ENCODE measurements at places on chromosomes 1 and 21.

- ATAC-seq: no peak
Observed at GRCh38 chr1:226985239-226985838, 45.2 kb downstream of the COQ8A start.

DNA sequence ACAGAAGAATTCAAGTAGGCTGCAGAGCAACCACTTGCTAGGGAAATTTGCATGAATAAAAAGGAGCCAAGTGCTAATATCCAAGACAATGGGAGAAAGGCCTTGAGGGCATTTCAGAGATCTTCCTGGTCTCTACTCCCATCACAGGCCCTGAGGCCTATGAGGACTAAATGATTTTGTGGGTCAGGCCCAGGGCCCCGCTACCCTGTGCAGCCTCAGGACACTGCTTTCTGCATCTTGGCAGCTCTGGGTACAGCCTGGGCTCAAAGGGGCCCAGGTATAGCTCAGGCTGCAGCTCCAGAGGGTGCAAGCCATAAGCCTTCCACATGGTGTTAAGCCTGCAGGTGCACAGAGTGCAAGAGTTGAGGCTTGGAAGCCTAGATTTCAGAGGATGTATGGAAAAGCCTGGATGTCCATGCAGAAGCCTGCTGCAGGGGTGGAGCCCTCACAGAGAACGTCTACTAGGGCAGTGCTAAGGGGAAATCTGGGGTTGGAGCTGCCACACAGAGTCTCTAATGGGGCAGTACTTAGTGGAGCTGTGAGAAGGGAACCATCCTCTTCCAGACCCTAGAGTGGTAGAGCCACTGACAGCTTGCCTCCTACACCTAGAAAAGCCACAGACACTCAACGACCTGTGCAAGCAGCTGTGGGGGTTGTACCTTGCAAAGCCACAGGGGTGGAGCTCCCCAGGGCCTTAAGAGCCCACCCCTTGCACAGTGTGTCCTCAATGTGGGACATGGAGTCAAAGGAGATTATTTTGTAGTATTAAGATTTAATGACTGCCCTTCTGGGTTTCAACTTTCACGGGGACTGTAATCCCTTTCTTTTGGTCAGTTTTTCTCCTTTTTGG lies 13.7 kb upstream of the ACTRT2 start:
- ATAC-seq: no peak

DNA sequence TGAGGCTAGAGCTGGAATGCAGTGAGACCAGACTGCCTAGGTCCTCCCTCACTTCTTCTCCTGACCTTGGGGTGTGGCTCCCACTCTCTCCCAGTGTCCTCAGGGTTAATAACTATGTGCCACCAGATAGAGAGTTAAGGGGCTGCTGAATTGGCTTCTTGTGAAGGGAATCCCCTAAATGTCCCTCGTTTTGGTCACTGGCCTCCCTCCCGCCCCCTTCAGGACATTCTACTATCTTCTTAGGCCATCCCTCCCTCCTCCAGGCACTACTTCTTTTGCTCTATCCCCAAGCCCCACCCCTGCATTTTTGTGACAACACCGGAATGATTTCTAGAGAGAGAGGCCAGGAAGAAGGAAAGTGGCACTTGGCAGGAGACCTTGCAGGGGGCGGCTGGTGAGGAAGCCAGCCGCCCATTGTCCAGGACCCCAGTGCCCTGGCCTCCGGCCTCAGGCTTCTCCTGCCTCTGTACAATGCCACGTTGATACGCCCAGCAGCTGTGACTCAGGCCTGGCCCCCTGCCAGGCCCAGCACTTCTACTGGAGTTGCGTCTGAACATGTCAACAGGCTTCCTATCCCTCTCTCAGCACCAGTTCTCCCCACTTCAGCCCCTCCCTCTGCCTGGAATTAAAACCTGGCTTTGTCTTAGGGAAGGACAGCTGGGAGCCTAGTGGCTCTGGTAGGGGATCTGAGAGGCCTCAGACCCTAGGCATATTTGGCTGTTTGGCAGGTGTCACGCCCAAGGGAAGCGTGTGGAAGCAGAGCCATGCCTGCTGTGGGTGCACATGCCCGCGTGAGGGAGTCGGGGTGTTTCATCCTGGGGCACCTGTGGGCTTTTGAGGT lies 9.1 kb downstream of the LMNA start:
- no peak for ATAC-seq

DNA sequence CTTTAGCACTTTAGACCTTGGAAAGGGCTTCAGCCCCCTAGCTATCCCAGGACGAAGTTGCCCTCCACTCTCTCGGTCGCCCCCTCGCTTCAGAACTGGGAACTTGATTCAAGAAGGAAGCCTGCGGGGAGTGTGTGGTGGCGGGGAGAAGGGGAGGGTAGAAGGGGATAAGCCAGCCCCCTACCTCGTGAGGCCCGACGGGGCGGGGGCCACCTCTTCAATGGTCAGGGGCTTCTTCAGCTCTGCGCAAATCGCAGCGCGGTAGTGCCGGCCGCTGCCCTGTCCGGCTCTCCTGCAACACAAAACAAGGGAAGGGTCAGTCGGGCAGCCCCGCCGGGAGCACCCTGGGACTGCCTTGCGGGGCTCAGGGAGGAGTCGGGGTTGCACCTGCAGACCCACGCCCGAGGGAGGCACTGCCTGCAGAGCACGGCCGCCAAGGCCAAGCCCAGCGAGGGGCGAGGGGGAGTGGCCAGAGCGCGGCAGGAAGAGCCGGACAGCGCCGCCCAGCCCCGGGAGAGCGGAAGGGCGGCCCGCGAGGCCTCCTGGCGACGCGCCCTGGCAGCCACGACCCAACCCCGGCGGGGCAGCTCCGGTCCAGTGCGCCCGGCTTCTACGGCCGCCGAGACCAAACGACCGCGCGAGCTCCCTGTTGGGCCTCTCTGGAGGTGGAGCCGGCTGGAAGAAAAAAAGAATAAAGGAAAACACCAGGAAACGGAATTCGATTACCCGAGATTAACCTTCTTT lies 56.2 kb upstream of the RASAL2 start:
- no peak for ATAC-seq

DNA sequence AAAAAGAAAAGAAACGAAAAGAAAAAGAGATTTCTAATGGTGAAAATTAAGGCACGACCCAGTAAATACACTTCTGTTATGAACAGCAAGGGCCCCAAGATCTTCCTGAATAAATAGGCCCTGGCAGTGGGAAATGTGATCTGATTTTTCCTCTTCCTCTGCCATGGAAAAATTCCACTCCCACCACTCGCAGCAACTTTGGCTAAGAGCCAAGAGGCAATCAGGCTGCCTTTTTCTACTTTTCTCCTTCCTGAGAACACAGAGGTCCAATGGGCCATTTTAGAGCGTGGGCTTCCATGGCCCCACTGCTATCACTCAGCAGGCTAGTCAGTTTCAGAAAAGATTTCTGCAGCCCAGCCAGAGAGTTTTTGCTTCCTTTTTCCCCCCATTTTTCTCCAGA lies 33.7 kb upstream of the AK4 start:
- no peak for ATAC-seq

DNA sequence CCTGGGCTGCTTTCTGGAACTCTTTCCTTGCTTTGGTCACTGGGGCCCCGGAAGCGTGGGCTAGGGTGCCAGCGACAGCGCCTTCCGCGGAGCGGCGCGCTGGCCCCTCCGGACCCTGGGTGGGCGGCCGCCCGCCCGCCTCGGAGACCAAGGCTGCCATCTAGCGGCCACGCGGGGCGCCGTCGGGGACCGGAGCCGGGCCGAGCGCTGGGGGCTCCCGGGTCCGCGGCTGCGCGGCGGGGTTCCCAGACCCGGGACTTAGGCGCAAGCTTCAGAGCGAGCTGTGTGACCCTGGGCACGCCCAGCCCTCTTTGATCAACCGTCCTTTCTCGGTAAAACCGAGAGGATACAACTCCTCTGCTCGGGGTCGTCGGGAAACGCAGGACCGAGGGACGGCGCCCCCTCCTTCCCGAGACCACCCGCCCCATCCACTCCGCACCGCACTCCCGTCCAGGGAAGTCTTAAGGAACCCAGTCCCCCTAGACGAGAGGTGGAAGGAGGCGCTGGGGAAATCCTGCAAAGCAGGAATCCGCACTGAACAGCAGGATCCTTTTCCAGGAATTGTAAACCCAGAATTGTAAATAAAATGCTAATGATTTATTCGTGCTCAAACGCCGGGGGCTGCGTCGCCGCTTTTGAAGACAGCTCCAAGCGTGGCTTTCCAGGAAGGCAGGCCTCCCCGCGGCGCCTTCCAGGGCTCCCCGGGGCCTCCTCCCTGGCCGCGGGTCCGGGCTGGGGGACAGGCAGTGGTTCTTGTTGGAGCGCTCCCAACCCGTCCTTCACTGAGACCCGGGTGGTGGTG lies 41.2 kb downstream of the RRAGC start:
- peak; percentile 53 for ATAC-seq

- ATAC-seq: no peak
Observed at GRCh38 chr1:179794669-179795068, 51.6 kb downstream of the FAM163A start.

DNA sequence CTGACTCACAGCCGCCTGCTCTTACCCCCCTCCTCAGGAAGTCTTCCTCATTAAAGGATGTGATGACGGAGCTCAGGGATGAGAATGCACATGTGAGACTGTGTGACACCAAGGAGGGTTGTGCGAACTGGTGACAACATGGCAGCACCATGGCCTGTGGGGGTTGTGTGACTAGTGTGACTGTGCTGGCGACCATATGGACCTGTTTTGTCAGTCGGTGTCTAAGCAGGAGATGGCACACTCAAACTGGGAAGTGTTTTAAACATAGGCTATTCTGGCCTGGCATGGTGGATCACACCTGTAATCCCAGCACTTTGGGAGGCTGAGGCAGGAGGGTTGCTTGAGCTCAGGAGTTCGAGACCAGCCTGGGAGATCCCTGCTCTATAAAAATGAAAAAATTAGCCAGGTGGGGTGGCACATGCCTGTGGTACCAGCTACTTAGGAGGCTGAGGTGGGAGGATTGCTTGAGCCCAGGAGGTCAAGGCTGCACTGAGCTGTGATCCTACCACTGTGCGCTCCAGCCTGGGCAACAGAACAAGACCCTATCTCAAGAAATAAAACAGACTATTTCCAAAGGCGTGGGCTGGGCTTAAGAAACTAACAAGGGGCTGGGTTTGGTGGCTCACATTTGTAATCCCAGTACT lies 7.4 kb downstream of the TRNP1 start:
- ATAC-seq: no peak

DNA sequence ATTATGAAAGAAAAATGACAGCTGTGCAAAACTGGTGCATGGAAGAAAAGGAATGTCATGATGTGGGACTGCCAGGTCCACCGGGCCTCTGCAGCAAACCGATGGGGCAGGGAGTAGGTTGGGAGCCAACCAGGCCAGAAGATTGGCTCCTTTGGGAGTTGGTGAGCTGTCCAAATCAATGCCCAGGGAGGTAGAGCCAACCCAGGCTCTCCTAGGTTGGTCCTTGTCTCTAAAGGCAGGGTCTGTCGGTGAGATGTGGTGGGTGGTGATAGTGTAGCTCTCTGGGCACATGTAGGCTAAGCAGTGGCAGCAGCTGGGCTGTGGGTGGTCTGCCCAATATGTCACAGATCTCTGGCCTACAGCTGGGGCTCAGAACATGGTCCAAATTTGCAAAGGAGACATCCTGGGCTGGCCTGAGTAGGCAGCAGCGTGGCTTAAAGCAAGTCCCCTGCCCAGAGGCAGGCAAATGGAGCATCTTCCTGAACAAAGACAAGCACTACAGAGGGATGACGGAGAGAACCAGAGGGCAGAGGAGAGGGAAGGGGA lies 61.2 kb upstream of the PRDX6 start:
- no peak for ATAC-seq

DNA sequence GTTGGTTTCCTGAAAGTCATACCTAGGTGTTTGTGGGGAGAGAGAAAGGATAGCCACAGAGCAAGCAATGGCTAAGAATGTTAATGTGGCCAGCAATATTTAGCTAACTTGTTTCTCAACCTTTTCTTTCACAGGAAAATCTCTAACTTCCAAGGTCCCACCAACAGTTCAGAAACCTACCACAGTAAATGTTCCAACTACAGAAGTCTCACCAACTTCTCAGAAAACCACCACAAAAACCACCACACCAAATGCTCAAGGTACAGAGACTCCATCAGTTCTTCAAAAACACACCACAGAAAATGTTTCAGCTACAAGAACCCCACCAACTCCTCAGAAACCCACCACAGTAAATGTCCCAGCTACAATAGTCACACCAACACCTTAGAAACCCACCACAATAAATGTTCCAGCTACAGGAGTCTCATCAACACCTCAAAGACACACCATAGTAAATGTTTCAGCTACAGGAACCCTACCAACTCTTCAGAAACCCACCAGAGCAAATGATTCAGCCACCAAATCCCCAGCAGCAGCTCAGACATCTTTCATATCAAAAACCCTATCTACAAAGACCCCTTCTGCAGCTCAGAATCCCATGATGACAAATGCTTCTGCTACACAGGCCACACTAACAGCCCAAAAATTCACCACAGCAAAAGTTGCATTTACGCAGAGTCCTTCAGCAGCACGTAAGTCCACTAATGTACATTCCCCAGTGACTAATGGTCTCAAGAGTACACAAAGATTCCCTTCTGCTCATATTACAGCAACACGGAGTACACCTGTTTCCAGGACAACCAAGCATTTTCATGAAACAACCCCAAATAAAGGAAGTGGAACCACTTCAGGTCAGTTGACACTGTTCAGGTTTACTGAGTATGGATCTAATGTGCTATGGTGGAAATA lies 15.3 kb downstream of the CD55 start:
- peak; percentile 77 for ATAC-seq

- peak; percentile 45 for ATAC-seq
Observed at GRCh38 chr1:89363638-89364536, at the start of gene GBP6. Gene GBP6, plus strand, starts transcription at chr1:89364059. Its CDS starts 4,493 bp downstream, at chr1:89368552.

DNA sequence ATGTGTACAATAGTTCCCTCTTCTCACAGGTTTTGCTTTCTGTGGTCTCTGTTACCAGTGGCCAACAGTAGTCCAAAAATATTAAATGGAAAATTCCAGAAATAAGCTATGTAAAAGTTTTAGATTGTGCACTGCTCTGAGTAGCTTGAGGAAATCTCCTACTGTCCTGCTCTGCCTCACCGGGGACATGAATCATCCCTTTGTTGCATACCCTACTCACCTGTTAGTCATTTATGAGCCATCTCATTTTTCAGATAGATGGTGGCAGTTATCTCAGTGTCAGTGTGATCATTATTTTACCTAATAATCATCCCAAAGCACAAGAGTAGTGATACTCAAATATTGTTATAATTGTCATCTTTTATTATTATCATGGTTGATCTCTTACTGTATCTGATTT lies 688.1 kb downstream of the PLA2G4A start:
- ATAC-seq: no peak

GRCh38 chr1:42981871-42982270 lies 23.2 kb upstream of the SLC2A1 start:
- ATAC-seq: no peak

GRCh38 chr1:94541246-94542087 lies at the start of gene F3:
Gene F3, minus strand, starts transcription at chr1:94541759. Its CDS starts 123 bp downstream, at chr1:94541636.
- ATAC-seq: peak; percentile 94

GRCh38 chr1:81797701-81798100 lies 3.0 kb upstream of the ADGRL2 start:
- no peak for ATAC-seq

DNA sequence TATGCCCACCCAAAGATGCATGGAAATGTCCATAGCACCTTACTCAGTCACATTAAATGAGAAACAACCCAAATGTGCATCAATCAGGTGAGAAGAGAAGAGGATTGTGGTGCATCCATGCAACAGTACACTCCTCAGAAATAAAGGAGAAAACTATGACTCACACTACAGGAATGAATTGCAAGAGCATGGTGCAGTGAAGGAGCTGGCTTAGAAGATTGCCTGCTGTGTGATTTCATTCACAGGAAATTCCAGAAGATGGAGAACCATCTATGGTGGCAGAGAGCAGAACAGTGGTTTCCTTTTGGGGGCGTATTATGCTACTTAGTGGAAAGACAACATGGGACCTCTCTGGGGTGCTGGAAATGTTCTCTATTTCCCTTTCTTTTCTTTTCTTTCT lies 278.6 kb upstream of the AJAP1 start:
- ATAC-seq: no peak

GRCh38 chr21:16046656-16047330 lies 317.0 kb downstream of the USP25 start:
- no peak for ATAC-seq

- ATAC-seq: no peak
Observed at GRCh38 chr1:213474054-213474453, 423.0 kb downstream of the RPS6KC1 start.

Measured in activated CD4-positive, CD25-positive, alpha-beta regulatory T cell treated with anti-CD3 and anti-CD28 coated beads, Interleukin-2, amount 50 U/mL, for 24 hours (primary cell).